ENCODE measurements at places on chromosomes 5 and 9. TPM values are rescaled to one million over a fixed set of nuclear protein-coding genes. Genes with fewer than 3 reads are reported as not detected.

DNA sequence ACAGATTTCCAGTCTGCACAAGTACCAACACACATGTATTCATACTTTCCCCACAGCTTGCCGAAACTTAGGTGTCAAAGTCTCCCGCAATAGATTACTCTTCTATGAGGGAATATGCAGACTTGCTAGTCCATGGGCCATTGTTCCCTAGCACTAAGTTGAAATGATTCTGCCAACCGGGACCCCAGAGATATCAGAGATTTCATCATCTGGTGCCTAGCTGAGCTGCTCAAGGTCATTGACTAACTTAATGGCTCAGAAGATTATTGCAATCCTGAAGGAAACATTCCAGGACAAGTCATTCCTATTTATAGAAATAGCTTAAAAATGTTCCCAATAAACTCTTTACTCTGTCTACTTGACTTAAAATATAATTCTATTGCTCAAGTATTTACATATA, 202.6 kb downstream of the PIK3R1 start:
- no peak for DNase-seq
- peaks cover 8% of the 10 kb centered on the region for H3K4me1 ChIP-seq
- no peak overlapping the region for H3K27ac ChIP-seq
- H3K4me3 ChIP-seq, result no peak overlapping the region
- no peaks in the 10 kb centered on the region for H3K27me3 ChIP-seq

DNA sequence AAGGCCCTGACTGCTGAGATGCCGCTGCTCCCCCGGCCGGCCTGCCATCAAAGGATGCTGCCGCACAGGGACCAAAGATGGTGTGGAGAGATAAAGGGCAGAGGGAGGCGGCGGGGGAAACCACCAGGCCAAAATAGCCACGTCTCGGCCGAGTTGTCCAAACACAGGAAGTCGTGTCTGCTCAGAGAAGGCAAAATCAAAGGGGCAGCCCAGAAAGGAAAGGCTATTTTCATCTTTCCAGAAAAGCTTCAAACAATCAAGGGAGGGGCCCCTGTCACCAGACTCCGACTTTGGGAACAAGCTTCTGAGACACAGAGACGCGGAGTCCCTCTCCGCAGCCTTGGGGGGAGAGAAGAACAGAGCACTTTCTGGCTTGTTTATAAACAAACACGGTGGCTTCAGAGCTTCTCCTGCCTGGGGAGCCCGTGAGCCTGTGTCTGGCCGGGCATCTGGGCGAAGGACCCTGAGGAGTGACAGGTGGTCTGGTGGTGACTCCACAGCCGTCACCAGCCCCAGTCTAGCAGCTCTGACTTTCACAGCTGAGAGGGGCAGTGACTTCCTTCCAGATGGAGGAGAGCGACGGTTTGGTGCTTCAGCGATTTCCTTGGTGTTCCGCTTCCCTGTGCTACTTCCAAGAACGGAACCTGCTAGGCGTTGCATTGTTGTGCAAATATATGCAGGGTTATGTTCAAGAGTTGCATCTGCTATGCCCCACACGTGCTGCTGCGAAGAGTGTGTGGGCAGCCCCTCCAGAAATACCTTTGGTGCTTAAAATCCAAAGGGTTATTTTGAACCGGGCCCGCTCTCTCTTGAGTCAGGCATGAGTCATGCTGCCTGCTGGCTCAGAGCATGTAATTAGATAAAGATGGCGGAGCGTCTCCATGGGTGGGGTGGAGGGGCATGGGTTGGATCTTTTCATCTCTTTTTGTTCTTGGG, 24.0 kb downstream of the ADAMTSL2 start:
- H3K27me3 ChIP-seq, result no peaks in the 10 kb centered on the region
- no peak overlapping the region for H3K27ac ChIP-seq
- no peaks in the 10 kb centered on the region for H3K36me3 ChIP-seq
- no peak overlapping the region for H3K4me3 ChIP-seq
- no peak for DNase-seq

DNA sequence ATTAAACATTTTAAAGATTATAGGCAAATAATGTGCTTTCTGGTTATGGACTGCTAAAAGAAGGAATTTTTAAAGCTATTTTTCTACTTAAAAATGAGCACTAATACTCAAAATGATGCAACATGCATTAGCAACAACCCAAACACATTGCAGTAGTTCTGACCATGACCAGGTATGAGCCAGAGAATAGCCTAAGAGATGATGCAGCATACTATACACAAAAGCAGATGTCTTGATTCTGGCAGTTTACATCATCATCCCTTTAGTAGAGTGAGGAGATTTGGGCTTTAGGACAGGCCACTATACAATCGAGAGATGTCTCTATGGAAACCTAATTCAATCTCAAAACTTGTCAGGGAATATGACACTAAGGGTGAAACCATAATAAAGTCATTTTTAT, 307.1 kb downstream of the PRR16 start:
- no peak overlapping the region for H3K4me3 ChIP-seq
- no peaks in the 10 kb centered on the region for H3K36me3 ChIP-seq
- no peaks in the 10 kb centered on the region for H3K27me3 ChIP-seq
- no peak overlapping the region for H3K27ac ChIP-seq

DNA sequence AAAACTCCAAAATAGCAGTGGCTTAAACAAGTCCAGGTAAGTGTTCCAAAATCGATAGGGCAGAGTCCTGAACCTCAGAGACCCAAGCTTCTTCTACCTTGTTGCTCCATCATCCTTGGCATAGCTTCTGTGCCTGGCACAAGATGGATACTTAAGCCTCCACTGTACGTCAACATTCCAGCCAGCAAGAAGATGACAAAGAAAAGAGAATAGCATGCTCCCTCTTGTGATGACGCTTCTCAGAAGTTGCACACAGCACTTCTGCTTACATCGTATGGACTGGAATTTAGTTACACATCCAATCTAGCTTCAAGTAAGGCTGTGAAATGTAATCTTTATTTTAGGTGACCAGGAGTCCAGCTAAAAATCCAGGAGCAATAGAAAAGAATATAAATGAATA, 227.4 kb downstream of the ESM1 start:
- H3K27ac ChIP-seq, result no peak overlapping the region
- H3K4me3 ChIP-seq, result no peak overlapping the region
- H3K4me1 ChIP-seq, result peaks cover 17% of the 10 kb centered on the region
- no peak for DNase-seq
- no peaks in the 10 kb centered on the region for H3K27me3 ChIP-seq

- peak overlapping the region; percentile 44 for H3K4me3 ChIP-seq
- H3K27ac ChIP-seq, result peak overlapping the region; percentile 89
- no peaks in the 10 kb centered on the region for H3K27me3 ChIP-seq
- DNase-seq, result no peak
These were observed 520 bp upstream of the DHFR start for GRCh38 chr5:80655231-80655774.

DNA sequence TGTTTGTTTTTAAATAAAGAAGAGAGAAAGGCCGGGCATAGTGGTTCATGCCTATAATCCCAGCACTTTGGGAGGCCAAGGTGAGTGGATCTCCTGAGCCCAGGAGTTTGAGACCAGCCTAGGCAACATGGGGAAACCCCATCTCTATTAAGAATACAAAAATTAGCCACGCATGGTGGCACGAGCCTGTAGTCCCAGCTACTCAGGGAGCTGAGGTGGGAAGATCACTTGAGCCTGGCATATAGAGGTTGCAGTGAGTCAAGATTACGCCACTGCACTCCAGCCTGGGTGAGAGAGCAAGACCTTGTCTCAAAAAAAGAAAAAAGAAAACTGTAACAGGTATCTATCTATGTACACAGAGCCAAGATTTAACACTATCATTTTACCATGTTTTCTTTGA, 34.2 kb upstream of the CDC42SE2 start:
- DNase-seq, result no peak
- no peak overlapping the region for H3K4me3 ChIP-seq
- H3K27ac ChIP-seq, result no peak overlapping the region
- H3K36me3 ChIP-seq, result no peaks in the 10 kb centered on the region
- H3K27me3 ChIP-seq, result no peaks in the 10 kb centered on the region
- peaks cover 6% of the 10 kb centered on the region for H3K4me1 ChIP-seq

GRCh38 chr5:178240341-178240741, 7.7 kb upstream of the PHYKPL start:
- no peaks in the 10 kb centered on the region for H3K27me3 ChIP-seq
- no peaks in the 10 kb centered on the region for H3K36me3 ChIP-seq
- no peak overlapping the region for H3K27ac ChIP-seq
- H3K4me3 ChIP-seq, result no peak overlapping the region
- no peak for DNase-seq

DNA sequence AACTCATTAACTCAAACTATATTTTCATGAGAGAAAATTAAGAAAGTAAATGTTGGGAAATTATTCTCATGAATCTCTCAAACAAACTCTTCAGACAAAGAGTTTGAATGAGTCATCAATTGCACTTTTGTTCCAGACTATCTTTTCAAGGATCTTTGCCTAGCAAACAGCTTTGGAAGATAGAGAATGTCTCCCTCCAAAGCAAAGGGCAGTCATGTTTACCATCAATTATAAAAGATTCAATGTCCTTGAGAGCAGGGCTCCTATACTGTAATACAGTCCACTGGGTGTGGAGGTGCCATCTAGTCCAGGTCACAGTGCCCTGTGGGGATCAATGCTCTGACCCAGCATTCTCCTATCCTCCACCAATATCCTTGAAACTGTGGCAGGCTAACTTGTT, 1429.3 kb downstream of the EFNA5 start:
- no peak overlapping the region for H3K27ac ChIP-seq
- H3K27me3 ChIP-seq, result no peaks in the 10 kb centered on the region
- H3K4me1 ChIP-seq, result no peaks in the 10 kb centered on the region
- DNase-seq, result no peak

GRCh38 chr9:90428517-90428916, 214.1 kb downstream of the DIRAS2 start:
- H3K27me3 ChIP-seq, result no peaks in the 10 kb centered on the region
- DNase-seq, result no peak
- H3K4me1 ChIP-seq, result no peaks in the 10 kb centered on the region
- H3K4me3 ChIP-seq, result no peak overlapping the region
- H3K27ac ChIP-seq, result no peak overlapping the region

DNA sequence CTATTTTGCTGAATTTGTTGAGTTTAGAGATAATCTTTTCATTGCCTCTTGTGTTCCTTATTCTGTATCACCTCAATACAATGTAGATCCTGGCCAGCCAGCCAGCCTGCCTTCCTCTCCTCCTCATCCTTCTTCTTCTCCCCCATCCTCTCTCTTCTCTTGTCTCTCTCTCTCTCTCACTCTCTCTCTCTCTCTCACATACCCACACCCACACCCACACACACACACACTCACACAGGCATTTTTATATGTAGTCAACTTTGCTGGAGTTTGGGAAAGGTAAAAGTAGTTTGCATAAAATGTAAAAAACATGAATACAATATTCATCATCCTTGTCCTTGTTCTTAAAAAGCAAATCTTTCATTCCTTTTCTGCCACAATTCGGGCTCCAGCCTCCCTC, 60.5 kb downstream of the ZFAND5 start:
- peaks cover 5% of the 10 kb centered on the region for H3K4me1 ChIP-seq
- H3K27me3 ChIP-seq, result no peaks in the 10 kb centered on the region
- no peak for DNase-seq
- H3K36me3 ChIP-seq, result no peaks in the 10 kb centered on the region
- no peak overlapping the region for H3K4me3 ChIP-seq
- H3K27ac ChIP-seq, result no peak overlapping the region

PDE6A gene
- polyA plus RNA-seq, result not detected

PCDHA4 gene
- polyA plus RNA-seq, result not detected

CA9 gene
- polyA plus RNA-seq, result not detected

PCDHA13 gene
- not detected for polyA plus RNA-seq

PCDHGA6 gene
- polyA plus RNA-seq, result 0.06 TPM

CCL27 gene
- not detected for polyA plus RNA-seq

MRPS30 gene
- polyA plus RNA-seq, result 65.0 TPM

KIF12 gene
- polyA plus RNA-seq, result not detected
